Heart left ventricle (tissue), 16 donors: ENCODE measurements at places on chromosomes 6 and 20.

GRCh38 chr6:168827586-168827871, 386.5 kb downstream of the SMOC2 start:
- no peak for DNase-seq

DNA sequence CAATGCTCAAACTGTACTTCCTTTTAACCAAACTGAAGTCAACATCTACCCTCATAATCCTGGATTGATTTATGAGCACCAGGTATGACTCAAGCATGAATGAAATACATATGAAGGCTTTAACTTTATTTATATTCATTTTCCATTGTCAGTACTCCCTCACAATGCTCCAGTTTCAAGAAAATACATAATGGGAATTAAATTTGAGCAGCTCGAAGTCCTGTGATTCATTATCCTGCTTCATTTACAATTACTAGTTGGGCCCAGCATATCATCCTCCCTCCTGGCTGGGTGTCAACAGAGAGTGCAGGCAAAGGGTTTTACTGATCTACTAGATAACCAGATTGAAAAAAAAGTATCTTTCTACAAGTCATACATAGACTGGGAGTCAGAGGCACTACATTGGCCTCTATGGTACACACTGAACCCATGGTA, 10.1 kb downstream of the SAMHD1 start:
- no peak for DNase-seq

- no peak for DNase-seq
Measured at GRCh38 chr6:169288591-169288990, 34.9 kb upstream of the THBS2 start.

GRCh38 chr20:38579219-38579910, 1.6 kb upstream of the ADIG start:
- peak; percentile 61 for DNase-seq

- DNase-seq = no peak
Measured at GRCh38 chr6:16973051-16973450, 128.8 kb upstream of the STMND1 start.

DNA sequence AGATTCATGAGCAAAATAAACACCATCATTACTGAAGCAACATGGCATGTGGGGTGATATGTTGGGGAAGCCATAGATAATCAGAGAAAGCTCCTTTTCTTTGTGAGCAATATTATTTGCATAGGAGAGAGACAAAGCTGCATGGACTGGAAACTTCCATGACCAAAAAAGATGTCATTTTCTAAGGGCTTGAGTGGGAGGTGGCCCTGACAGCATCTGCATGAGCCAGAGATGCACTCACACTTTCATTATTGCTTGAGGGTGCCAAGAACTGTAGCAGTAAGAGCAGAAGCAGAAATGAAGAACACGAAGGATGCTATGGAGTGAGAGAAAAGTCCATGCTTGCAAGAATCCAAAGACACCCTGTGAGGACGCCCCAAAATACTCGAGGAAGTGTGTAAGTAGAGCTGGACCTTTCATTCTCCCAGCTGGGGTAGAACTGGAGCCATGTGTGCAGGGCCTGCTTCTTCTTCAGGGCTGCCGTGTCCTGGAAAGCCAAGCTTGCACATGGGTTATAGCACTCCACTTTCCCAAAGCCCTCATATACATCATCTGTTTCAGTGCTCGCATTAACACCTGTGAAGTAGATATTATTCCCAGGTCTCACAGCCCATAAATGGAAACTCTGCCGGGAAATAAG, 851.2 kb downstream of the DHX35 start:
- DNase-seq = no peak

GRCh38 chr6:158011980-158012566, 30.4 kb downstream of the SYNJ2 start:
- DNase-seq = no peak

DNA sequence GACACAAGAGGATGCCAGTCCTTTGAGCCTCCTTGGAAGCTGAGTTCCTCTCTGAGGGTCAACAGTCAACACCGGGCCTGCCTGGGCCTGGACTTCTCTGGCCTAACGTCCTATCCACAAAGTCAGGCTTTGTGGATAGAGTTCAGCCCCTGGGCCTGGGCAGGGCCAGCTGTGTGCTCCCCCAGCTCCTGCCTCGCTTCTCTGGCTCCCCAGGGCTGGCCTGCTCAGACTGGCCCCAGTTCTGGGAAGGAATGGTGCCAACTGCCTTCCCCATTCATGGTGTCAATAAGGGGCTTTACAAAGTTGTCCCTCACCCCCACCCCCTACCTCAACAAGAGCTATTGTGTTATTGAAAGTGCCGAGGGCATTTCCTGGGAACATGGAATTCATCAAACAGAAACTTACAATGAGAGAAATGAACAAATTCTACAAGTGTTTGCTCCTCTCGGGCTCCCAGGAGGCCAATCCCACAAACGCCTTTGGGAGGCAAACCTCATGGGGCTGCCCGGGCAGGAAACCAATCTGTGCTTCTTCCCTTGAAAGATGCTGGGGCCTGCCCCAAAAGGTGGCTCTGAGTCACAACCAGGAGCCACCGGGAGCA, 26.5 kb upstream of the PPP1R14C start:
- DNase-seq = no peak

- no peak for DNase-seq
Measured at GRCh38 chr6:90477366-90477765, 109.5 kb downstream of the MAP3K7 start.

- peak; percentile 54 for DNase-seq
Measured at GRCh38 chr6:148750838-148751792, 4.3 kb downstream of the UST start.

- no peak for DNase-seq
Measured at GRCh38 chr6:79077715-79078074, 359 bp downstream of the PHIP start.

DNA sequence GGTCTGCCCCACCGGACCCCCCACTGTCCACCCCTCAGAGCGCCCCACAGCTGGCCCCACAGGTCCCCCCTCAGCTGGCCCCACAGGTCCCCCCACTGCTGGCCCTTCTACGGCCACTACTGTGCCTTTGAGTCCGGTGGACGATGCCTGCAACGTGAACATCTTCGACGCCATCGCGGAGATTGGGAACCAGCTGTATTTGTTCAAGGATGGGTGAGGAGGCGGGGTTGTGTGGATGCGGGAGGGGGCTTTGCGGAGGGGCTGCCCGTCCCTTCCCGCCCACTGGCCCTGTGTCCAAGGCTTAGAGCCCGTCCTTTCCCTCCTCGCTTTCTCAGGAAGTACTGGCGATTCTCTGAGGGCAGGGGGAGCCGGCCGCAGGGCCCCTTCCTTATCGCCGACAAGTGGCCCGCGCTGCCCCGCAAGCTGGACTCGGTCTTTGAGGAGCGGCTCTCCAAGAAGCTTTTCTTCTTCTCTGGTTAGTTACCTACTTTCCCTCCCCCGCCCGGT, 4.7 kb downstream of the MMP9 start:
- no peak for DNase-seq

- DNase-seq = no peak
Measured at GRCh38 chr20:53328961-53329360, 264.7 kb downstream of the ZNF217 start.

DNA sequence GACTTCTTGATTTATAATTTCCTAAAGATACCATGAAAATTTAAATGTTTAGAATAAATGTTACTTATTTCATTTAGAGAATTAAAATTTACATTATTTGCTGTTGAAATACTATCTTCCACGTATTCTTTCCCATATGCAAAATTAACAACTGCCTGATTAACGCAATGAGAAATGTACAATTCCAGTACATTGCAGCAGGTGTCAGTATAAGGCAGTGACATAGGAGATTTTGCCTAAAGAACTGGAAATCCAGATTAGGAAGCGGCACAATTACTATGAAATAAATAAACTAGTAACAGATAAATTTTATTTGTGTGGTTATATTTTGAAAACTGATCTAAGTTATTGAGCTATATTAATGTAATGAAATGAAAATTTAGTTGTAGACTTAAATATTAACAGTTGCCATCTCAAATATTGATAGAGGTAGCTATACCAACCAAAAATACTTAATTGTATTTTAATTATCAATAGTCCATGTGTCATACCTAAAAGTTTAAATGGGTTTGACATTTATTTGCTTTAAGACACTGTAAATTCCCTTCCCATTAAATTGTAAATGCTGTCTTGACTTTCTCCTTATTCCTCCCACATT, 300.2 kb downstream of the UTRN start:
- no peak for DNase-seq

DNA sequence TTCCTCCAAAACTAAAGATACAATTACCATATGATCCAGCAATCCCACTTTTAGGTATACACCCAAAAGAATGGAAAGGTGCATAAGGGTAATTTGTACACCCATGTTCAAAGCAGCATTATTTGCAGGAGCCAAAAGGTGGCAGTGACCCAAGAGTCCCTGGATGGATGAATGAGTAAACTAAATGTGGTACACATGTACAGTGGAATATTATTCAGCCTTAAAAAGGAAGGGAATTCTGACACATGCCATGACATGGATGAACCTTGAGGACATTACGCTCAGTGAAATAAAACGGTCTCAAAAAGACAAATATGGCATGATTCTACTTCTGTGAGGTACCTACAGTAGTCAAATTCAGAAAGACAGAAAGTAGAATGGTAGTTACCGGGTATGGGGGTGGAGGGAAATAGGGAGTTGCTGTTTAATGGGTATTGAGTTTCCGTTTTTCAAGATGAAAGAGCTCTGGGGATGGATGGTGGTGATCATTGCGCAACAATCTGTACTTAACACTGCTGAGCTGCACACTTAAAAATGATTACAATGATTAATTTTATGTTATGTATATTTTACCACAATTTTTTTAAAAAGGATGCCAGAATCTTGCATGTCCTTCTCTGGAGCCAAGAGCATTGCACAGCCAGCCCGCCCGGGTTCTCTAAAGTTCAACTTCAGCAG, 518.9 kb upstream of the JARID2 start:
- no peak for DNase-seq

- DNase-seq = peak; percentile 98
Measured at GRCh38 chr6:149545754-149546471, at the start of gene PPIL4. PPIL4 (minus strand) TSS chr6:149546043; CDS start chr6:149546005, 38 bp downstream.

DNA sequence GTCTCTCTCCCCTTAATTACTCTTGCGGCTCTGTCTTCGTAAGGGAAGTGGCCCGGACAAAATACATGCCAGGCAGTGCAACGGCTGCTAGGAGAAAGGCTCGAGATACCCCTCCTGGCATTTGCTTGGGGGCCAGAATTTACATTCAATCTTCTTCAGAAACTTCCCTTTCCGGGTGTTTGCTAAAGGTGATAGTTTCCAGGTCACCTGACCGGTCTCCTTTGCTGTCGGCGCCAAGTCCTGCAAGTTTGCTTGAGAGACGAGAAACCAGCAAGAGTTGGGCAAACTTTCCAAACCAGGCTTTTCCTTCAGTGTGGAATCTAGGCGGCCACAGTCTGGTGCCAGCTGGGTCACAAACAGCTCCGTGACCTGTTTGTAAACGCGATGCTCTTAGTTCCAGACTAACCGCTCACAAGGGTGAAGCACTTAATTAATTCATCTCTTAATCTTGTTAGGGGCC, 563 bp upstream of the SRSF3 start:
- DNase-seq = no peak

DNA sequence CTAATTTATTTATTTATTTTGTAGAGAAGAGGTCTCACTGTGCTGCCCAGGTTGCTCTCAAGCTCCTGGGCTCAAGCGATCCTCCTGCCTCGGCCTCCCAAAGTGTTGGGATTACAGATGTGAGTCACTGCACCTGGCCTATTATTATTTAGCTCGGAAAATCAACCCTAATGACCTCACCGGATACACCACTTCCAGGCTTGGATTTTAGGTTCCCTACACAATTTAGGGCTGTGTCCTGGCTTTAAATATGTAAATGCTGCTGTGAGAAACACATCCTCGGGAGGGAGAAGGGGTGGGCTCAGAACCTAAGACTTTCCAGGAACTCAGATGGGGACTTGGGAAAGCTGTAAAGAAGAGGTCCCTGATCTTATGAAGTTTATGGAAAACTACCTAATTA, 51.0 kb upstream of the SLC32A1 start:
- no peak for DNase-seq

- DNase-seq = no peak
Measured at GRCh38 chr6:81999826-82000225, 247.3 kb upstream of the TENT5A start.

GRCh38 chr6:149680503-149680902, 32.0 kb upstream of the KATNA1 start:
- no peak for DNase-seq

GRCh38 chr6:4155848-4156466, 20.6 kb upstream of the ECI2 start:
- peak; percentile 76 for DNase-seq

DNA sequence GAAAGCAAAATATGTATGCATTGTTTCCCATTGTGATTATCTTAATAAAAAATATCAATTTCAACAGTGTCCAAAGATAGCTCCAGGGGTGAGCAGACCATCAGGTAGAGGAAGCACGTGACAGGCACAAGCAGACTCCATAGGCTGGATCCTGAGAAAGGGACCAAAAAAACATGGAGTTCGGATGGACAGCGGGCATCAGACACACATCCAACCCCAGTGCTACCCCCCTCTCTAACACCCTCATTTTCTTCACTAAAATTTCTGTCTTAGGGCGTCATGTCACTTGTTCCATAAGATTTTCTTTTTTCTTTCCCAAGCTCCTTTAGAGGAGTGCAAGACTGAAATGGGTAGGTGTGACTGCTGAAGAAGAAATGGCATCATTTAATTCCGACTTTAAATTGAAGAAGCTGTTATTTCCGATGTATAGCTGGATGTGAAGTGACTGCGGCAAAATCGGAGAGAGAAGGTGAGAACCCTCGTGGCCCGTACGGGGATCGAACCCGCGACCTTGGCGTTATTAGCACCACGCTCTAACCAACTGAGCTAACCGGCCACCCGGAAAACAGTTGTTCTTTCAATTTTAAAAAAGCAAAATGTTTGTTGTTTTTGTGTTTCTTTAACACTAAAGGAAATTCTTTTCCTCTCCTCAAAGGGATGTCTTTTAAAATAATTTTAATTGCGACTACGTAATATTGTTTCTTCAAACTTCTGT, 10.3 kb upstream of the PRSS16 start:
- no peak for DNase-seq

GRCh38 chr20:24741493-24742072, 207.5 kb upstream of the CST7 start:
- no peak for DNase-seq

DNA sequence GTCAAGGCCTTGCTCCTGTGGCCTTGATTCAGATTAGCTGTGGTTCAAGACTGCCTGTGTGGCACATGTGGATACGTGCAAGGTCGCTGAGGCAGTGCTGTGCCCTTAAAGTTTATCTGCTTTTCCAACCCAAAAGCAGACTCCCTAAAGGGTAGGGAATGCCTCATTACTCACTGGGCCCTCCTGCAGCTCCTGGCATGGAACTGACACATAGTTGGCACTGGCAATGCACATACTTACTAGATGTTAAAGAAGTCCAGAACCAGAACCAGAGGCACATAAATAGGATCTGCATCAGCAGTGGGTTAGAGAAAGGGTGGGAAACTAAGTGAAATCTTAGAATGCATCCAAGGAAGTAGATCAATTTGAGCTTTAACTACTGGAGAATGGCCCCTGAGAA, 90.6 kb upstream of the MLN start:
- no peak for DNase-seq

GRCh38 chr6:37061157-37061804, 55.8 kb downstream of the FGD2 start:
- DNase-seq = peak; percentile 46
